Muscle of leg (tissue), 16 donors: ENCODE measurements at places on chromosomes 12 and 14. TPM values are rescaled to one million over a fixed set of nuclear protein-coding genes. Genes with fewer than 3 reads are reported as not detected.

GRCh38 chr12:127980585-127980984 is 286.4 kb upstream of the TMEM132C start:
- H3K27ac ChIP-seq = no peak overlapping the region
- no peak overlapping the region for H3K4me3 ChIP-seq
- no peaks in the 10 kb centered on the region for H3K27me3 ChIP-seq
- no peaks in the 10 kb centered on the region for H3K36me3 ChIP-seq
- no peak for DNase-seq
- H3K4me1 ChIP-seq = no peaks in the 10 kb centered on the region

The DDX11 gene
- polyA plus RNA-seq = 27.4 TPM

The SERPINA9 gene
- not detected for polyA plus RNA-seq

The MAX gene
- polyA plus RNA-seq = 33.7 TPM

The BIN2 gene
- 2.5 TPM for polyA plus RNA-seq
